ENCODE measurements at places on chromosomes 2 and 18. TPM values are rescaled to one million over a fixed set of nuclear protein-coding genes. Genes with fewer than 3 reads are reported as not detected.

DNA sequence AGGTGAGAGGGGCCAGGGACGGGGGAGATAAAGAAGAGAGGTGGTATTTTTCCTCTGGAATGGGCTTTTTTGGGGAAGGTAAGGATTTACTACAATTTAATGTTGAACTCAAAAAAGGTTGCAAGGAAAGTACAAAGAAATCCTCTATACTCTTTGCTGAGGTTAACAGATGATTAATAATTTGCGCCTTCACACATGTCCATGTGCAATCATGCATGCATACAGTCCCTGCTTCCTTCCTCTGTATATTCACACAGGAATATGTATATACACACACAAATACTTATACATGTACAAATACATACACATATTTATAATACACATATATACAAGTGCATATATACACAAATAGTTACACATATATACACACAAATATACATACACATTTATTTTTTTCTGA is 193.4 kb downstream of the NBAS start:
- no peaks in the 10 kb centered on the region for H3K4me1 ChIP-seq
- H3K36me3 ChIP-seq = peaks cover 16% of the 10 kb centered on the region
- no peak overlapping the region for H3K4me3 ChIP-seq
- no peaks in the 10 kb centered on the region for H3K27me3 ChIP-seq
- DNase-seq = no peak

DNA sequence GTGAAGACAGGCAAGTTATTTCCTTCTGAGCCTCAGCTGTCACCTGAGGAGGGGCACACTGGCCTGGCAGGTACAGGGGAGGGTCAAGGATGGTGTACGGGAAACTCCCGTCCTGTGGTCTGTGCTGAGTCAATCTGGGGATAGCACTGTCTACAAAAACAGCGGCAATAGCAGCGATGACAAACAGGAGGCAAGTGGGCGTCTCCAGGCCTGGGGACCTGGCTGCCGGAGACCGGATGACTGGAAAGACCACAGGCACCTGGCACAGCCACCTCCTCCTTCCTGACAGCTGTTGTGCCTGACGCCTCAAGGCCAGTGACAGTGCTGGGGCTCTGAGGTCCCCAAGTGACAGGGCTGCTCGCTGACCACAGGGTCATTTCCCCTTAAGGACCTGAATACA is 202.1 kb upstream of the HS6ST1 start:
- H3K4me3 ChIP-seq = no peak overlapping the region
- no peaks in the 10 kb centered on the region for H3K36me3 ChIP-seq
- no peak for DNase-seq
- no peaks in the 10 kb centered on the region for H3K27me3 ChIP-seq
- no peaks in the 10 kb centered on the region for H3K4me1 ChIP-seq

DNA sequence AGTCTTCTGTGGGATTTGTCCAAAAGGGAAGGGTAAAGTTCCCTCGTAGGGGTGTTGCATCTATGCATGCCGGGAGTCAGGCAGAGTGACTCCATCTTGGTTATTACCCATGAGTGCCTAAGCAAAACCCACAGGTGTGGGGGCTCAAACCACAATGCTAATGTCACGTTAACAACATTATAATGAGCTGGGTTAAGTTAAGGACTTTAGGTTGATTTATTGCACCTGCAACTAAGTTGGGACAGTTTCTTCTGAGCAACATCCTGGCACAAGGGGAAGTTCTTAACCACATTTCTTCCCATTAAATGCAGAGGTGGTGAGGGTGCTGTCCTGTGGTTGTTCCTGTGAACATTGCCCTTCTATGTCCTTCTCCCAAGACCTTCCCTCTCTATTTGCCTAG is 1596.8 kb upstream of the SLC39A10 start:
- H3K27me3 ChIP-seq = no peaks in the 10 kb centered on the region
- H3K4me3 ChIP-seq = no peak overlapping the region
- no peaks in the 10 kb centered on the region for H3K36me3 ChIP-seq
- DNase-seq = no peak
- H3K4me1 ChIP-seq = no peaks in the 10 kb centered on the region

DNA sequence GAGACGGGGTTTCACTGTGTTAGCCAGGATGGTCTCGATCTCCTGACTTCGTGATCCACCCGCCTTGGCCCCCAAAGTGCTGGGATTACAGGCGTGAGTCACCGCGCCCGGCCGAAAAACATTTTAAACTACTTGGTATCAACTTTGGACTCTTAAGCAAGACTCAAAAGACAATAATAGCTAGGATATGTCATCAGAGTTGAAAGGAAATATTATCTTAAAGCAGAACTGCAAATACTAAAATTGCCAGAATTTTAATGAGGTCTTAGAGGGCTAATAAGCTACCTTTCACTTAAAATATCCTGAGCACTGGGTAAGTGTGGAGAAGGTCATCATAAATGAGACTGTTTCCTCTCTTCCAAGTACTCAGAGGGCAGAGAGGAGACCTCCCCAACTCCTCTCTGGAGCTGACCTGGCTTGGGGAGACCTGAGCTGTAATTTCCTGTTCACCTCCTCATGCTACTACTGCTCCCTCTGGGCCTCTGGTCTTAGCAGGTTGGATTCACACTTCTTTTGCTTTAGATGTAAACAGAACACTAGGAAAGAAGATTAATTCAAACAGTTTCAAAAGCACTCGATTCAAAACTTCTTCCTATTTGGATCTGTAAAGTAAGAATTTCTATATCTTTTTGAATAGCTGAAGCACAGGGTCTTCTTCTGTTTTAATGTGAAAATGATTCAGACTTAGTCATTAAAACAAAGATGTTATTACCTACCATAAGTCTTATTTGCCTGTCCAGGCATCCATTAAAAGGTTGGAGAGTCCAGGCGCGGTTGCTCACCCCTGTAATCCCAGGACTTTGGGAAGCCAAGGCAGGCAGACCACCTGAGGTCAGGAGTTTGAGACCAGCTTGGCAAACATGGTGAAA is 16.5 kb downstream of the CNRIP1 start:
- H3K27me3 ChIP-seq = no peaks in the 10 kb centered on the region
- H3K27ac ChIP-seq = no peak overlapping the region
- DNase-seq = no peak
- no peaks in the 10 kb centered on the region for H3K4me1 ChIP-seq
- no peak overlapping the region for H3K4me3 ChIP-seq

- no peak overlapping the region for H3K4me3 ChIP-seq
- no peak overlapping the region for H3K27ac ChIP-seq
- H3K36me3 ChIP-seq = no peaks in the 10 kb centered on the region
- DNase-seq = no peak
Measured at GRCh38 chr2:231287696-231288095, 89.3 kb downstream of the ARMC9 start.

GRCh38 chr2:196101325-196101991 is 32.8 kb upstream of the DNAH7 start:
- H3K27me3 ChIP-seq = no peaks in the 10 kb centered on the region
- DNase-seq = no peak
- H3K27ac ChIP-seq = no peak overlapping the region
- no peaks in the 10 kb centered on the region for H3K4me1 ChIP-seq
- no peaks in the 10 kb centered on the region for H3K36me3 ChIP-seq
- H3K4me3 ChIP-seq = no peak overlapping the region

- H3K36me3 ChIP-seq = no peaks in the 10 kb centered on the region
- H3K27me3 ChIP-seq = no peaks in the 10 kb centered on the region
- no peak overlapping the region for H3K27ac ChIP-seq
- DNase-seq = no peak
- H3K4me1 ChIP-seq = no peaks in the 10 kb centered on the region
Measured at GRCh38 chr18:73340135-73340977, 472.6 kb upstream of the NETO1 start.

DNA sequence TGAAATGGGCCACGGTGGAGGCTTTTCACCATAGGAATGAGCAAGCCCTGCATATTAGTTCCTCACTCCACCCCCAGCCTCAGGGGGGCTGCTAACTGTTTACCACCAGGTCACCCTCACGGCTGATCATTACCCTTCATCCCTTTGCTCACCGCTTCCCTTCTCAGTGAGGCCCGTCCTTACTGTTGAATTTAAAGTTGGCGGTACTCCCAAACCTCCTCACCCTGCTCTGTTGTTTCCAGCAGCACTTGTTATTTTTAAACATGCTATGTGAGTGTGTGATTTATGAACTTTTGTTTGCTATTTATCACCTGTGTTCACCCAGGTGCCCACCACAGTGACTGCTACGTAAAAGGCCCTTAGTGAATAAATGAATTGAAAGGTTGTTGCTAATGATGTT is 243.6 kb downstream of the ZNF407 start:
- H3K27me3 ChIP-seq = no peaks in the 10 kb centered on the region
- H3K4me3 ChIP-seq = no peak overlapping the region
- H3K4me1 ChIP-seq = peaks cover 14% of the 10 kb centered on the region
- no peak overlapping the region for H3K27ac ChIP-seq
- H3K36me3 ChIP-seq = no peaks in the 10 kb centered on the region
- no peak for DNase-seq

GRCh38 chr2:80252294-80252986 is 52.1 kb downstream of the LRRTM1 start:
- no peaks in the 10 kb centered on the region for H3K27me3 ChIP-seq
- H3K27ac ChIP-seq = no peak overlapping the region
- H3K4me1 ChIP-seq = no peaks in the 10 kb centered on the region
- H3K36me3 ChIP-seq = no peaks in the 10 kb centered on the region

DNA sequence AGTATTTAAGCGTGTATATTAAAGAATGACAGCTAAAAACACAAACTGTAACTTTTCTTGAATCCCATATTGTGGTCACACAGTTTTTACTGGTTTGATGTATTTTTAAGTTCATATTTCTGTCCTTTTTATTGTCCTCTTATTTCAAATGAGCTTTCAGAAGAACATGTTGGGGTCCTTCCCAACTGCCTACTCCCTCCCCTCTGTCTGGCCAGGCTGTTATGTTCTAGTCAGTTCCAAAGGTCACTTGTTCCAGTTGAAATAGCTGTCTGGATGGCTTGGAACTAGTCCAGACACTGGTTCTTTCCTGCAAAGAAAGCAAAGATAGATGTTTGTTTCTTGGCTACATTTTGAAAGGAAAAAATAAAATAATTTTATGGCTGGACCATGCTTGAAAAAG is 306.9 kb downstream of the GULP1 start:
- no peaks in the 10 kb centered on the region for H3K27me3 ChIP-seq

DNA sequence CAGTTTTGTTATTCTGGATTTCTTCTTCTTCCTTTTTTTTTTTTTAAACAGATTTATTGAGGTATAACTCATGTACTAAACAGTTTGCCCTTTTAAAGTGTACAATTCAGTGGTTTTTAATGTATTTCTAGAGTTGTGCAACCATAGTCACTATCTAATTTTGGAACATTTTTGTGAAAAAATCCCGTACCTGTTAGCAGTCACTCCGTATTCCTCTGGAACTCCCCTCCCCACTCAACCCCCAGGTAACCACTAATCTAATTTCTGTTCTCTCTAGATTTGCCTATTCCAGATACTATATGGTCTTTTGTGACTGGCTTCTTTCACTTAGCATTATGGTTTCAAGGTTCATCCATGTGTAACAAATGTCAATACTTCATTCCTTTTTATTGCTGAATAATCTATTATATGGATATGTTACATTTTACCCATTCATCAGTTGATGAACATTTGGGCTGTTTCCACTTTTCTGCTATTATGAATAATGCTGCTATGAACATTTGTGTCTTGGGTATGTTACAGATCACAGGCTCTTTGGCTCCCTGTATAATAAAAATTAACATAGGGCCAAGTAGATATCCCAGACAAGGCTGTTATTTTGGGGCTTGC is 21.9 kb downstream of the EHBP1 start:
- no peak for DNase-seq
- no peak overlapping the region for H3K4me3 ChIP-seq
- H3K27ac ChIP-seq = no peak overlapping the region
- H3K4me1 ChIP-seq = no peaks in the 10 kb centered on the region
- H3K27me3 ChIP-seq = no peaks in the 10 kb centered on the region

DNA sequence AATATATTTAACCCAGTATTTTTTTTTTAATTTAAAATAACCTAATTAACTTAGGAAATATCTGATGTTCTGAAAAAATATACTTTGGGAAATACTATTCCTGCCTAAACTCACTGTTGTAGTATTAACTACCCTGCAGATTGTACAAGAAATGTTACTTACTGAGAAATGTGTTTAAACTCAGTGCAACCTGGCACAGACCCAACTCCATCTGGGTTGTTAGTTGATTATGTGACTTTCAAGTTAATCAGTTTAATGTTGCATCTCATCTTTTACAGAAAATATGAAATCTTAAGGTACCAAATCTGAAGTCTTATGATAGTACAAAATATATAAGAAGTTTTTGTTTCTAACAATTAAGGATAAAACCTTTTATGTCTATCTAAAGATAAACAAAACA is 27.3 kb downstream of the VAPA start:
- H3K4me1 ChIP-seq = peaks cover 4% of the 10 kb centered on the region
- H3K27me3 ChIP-seq = no peaks in the 10 kb centered on the region
- H3K27ac ChIP-seq = no peak overlapping the region
- no peak for DNase-seq

Gene STK36
- 11.3 TPM for total RNA-seq

Gene RBM45
- total RNA-seq = 4.4 TPM

Data from psoas muscle (tissue), 8 donors.